ENCODE measurements at places on chromosomes 5 and 9.

- DNase-seq, result no peak
Observed at GRCh38 chr5:127425868-127426267, 91.6 kb upstream of the PRRC1 start.

DNA sequence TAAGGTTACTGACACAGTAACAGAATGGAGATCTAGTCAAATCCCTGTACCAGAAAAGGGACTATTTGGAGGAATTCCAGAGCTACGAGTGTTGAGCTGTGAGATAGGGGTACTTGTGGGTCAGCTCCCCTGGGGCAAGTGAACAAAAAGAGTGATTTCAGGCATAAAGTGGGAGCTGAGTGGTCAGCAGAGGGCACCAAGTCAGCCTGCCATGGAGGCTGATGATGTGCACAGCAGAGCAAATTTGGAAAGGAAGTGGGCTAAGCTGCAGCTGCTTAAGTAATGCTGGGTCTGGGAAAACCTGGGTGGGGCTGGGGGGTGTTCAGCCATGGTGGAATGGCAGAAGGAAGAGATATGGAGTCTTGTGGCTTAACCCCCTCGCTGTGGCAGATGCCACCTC lies 327.9 kb downstream of the NTRK2 start:
- DNase-seq, result no peak

DNA sequence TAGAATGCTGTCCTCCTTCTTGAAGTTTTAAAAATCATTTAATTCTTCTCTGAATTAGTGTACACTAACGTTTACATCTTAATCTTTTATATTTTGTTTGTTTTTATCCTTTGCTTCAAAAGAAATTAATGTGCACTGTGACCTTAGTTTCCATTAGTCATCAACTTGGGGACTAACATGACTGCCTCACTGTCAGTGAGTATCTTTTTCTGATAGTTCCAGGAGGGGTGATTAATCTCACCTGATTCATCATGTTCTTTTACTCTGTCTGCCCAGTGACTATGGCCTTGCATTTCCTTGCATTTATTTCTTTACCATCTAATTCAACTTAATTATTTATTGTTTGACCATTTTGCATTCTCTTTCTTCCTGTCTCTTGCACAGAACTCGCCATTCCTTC lies 33.4 kb upstream of the NR3C1 start:
- DNase-seq, result no peak

DNA sequence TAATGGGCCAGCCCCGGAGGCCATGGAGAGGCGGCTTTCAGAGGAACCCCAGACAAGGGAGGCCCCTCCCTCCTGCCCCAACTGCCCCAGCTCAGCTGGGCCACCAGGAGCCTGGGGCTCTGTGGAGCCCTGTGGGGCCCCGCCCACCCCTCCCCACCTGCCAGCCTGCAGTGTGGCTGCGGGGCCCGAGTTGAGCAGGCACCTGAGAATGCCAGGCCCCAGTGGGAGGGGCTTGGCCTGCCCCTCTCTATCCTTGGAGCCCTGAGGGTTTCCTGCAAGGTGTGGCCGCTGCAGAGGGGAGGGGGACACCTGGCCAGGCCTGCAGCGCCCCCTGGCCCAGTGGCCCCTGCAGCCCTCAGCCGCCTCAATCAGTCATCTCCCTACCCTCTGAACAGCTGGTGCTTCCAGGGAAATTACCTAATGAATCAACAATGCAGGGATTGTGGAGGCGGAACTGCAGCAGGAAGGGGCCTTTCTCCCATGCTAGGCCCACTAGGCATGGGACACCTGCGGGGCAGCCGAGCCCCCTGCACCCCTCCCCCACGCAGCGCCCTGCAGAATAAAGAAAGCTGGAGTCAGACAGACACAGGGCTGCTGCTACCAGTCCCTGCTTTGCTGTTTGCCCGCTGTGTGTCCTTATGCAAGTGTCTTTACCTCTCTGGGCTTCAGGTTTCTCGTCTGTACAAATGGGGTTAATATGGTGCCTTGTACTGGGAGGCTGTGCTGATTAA lies 48.0 kb downstream of the LMX1B start:
- no peak for DNase-seq

DNA sequence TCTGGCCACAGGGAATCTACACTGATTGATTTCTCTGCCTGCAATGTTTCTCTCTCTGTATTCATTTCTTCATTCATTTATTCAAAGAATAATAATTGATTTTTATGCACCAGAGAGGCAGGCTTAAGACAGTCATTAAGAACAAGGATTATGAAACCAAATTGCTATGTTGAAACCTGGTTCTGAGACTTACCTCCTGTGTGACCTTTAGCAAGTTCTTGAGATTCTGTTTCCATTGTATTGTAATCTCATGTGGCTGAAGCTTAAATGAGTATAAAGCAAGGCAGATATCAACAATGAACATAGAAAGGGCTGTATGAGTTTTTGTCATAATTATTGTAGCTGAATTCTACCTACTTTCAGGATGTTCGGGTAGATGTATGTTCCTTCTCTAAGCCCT lies 129.6 kb upstream of the GRIA1 start:
- no peak for DNase-seq

- DNase-seq, result peak; percentile 9
Observed at GRCh38 chr9:19286634-19287188, 56.2 kb downstream of the DENND4C start.

- no peak for DNase-seq
Observed at GRCh38 chr5:165138236-165138635, 1632.8 kb downstream of the MAT2B start.

- DNase-seq, result no peak
Observed at GRCh38 chr5:51678330-51678729, 295.1 kb downstream of the ISL1 start.

- DNase-seq, result peak; percentile 18
Observed at GRCh38 chr5:31825518-31826068, 186.7 kb downstream of the PDZD2 start.

GRCh38 chr5:43121913-43122484 lies 1.3 kb downstream of the ZNF131 start:
- DNase-seq, result peak; percentile 66

GRCh38 chr5:14316471-14316870 lies 173.3 kb downstream of the TRIO start:
- DNase-seq, result no peak

GRCh38 chr9:107732781-107733522 lies 243.4 kb upstream of the KLF4 start:
- DNase-seq, result peak; percentile 50

GRCh38 chr9:130177898-130178805 lies 5.9 kb downstream of the NCS1 start:
- DNase-seq, result no peak

DNA sequence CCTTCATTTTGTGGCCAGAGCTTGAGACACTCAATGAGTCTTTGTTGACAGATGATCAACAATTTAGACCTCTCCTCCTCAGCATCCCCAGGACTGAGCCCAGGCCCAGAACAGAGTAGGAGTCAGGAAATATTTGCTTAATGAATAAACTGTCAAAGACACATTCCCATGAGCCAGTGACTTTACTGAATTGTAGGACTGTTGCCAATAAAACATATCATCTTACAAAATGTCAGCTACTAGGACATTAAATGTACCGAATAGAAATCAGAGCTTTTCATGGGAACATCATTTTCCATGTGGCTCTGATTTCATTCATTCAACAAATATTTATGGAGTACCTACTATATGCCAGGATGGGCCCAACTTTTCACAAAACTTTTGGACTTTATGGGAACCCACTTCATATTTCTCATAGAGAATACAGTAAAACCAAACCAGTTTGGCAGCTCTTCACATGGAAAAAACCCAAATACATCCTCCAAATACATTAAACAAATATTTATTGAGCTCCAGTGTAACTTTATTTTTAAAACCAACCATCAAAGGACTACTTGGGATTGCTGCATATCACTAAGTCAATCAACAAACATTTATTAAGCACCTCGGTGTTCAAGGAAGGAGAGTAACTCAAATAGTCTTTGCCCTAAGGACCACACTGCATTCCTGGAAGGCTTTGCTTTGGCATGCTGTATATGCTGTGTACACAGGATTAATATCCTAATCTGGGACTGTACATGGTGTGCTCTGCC lies 11.4 kb downstream of the VDAC1 start:
- DNase-seq, result peak; percentile 57

DNA sequence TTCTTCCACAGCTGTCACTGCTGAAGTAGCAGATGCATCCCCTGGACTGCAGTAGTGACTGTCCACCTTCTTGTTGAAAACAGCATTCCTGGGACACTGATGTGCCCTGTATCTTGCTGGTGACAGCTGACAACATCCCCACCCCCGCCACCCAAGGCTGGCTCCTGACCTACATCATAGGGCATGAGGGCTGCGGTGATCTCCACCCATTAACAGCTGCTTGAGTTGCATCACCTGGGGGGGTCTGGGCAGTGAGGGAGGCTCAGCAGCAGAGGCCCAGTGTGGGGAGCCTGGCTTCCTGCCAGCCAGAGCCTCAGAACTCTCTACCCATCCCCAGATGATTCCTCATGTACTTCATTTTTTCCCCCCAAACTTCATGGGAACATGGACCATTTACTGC lies 4.1 kb downstream of the PRUNE2 start:
- no peak for DNase-seq

DNA sequence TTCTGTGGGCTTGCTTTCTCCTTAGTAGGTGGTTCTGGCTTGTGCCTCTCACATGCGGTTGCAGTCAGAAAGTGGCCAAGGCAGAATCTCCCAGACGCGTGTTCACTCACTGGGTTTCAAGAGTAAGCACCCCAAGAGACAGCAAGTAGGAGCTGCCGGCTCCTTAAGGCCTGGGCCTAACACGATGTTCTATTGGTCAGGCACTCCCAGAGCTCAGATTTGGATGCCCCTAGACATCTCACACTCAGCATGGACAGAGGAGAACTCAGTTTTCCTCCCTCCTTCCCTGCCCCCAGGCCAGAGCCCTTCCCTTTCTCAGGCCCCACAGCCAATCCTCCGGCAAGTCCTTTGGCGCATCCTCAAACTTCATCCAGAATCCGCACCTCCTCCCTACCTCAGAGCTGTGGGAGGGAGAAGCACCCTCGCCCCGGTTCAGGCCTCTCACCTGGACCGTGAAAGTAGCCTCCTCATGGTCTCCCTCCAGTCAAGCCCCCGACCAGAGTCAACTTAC lies 6.5 kb upstream of the CARD19 start:
- DNase-seq, result no peak

DNA sequence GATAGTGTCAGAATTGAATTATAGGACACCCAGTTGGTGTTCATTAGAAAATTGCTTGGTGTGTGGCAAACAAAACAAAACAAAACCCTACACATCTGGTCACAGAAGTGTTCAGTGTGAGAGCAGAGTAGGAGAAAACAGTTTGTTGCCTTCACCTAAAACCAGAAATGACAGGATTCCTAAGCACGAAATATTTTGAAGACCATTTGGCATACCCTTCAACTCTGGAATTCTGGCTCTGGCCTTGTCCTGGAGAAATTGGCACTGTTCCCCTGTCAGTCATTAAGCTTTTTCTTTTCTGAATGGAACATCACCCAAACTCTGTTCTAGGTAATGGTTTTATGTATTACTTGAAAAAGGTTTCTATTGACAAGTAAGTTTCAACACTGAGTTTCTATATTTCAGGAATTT lies 110.2 kb upstream of the PCA3 start:
- no peak for DNase-seq

GRCh38 chr9:17624571-17624970 lies 45.7 kb downstream of the SH3GL2 start:
- no peak for DNase-seq

GRCh38 chr5:124104344-124104743 lies 592.4 kb downstream of the CSNK1G3 start:
- DNase-seq, result no peak

- DNase-seq, result no peak
Observed at GRCh38 chr9:118991366-118992285, 377.6 kb downstream of the BRINP1 start.

- no peak for DNase-seq
Observed at GRCh38 chr9:35716230-35716629, 15.8 kb downstream of the TLN1 start.

GRCh38 chr5:143106174-143106573 lies 297.3 kb downstream of the NR3C1 start:
- DNase-seq, result peak; percentile 36

GRCh38 chr9:136576269-136576626 lies 30.4 kb upstream of the NOTCH1 start:
- DNase-seq, result no peak

- no peak for DNase-seq
Observed at GRCh38 chr5:156871212-156871611, 21.1 kb downstream of the PPP1R2B start.

- DNase-seq, result peak; percentile 83
Observed at GRCh38 chr9:114691046-114691955, 9.3 kb upstream of the TEX48 start.

DNA sequence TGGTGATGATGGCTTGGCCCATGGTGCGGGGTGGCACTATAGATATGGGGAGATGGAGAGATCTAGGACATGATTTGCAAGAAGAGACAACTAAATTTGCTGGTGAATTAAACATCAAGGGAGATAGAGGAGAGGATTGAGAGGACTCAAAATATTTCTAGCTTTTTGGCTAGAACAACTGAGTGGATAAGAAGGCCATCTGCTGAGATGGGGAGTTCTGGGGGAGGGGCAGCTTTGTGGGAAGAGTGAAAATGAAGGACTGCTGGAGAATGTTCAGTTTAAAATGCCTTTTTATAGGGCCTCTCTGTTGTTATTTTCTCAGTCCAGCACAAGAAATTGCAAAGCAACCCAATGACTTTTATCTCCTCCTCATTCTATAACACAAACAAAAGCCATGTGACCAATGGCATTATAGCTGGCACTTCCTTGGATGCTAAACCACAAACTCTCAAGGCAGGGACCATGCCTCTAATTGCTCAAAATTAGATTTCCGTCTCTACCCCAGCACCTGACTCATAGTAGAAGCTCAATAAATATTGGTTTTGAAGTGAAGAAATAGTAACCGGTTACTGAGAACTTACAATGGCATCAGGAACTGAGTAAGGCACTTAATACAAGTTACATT lies 29.8 kb downstream of the JAKMIP2 start:
- no peak for DNase-seq

DNA sequence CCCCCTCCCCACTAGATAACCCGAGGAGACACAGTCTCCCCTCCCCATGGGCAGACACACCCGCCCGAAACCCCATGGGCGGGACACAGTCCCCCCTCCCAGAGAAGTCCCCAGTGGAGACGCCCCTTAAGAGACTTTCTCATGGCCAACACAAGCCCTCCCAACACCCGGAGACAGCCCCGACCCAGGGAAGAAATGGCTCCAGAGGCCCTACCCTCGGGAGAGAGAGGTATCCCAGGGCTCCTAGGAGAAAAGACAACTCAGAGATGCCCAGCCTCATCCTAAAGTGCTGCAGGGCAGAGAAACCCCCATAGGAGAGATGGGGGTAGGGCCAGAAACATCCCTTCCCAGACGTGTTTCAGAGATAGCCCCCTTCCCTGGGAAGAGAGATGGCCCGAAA lies 27.4 kb downstream of the PCDH1 start:
- DNase-seq, result peak; percentile 37
